Adrenal gland (tissue), 19 donors: ENCODE measurements at places on chromosomes 6 and 20. TPM values are rescaled to one million over a fixed set of nuclear protein-coding genes. Genes with fewer than 3 reads are reported as not detected.

Gene SLC22A23
- 10.7 TPM for total RNA-seq

Gene ZBP1
- total RNA-seq: not detected

Gene PPP1R14C
- total RNA-seq: not detected

Gene TSPO2
- total RNA-seq: not detected

DNA sequence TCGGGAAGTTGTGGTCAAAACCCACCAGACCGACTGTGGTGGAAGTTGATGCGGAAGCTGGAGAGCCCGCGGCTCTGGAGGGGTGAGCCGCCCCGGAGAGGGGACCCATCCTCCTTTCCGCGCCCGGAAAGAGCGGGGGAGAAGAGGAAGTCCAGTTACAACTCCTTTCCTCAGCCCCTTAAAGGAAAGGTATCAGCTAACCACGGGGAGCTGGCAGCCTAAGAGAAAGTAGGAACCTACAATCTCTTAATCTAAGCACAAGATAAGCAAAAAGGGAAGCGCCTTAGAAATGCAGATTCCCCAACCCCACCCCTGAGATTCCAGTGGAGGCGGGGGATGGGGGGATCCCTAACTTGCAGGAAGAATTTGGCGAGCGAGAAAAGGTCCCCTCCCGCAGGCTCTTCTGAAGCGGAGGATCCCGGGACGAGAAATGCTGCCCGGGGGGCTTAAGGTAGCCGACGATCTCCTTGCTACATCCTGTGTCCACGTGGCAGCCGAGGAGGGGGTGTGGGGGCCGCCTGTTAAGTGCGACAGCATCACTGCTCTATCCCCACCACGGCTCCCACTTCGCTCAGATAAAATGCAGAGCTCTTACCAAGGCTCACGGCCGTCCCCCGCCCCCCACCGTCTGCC lies 87.5 kb downstream of the ZFP64 start:
- peaks cover 32% of the 10 kb centered on the region for H3K27me3 ChIP-seq
- H3K27ac ChIP-seq: no peak overlapping the region
- no peaks in the 10 kb centered on the region for H3K36me3 ChIP-seq
- peak overlapping the region; percentile 49 for H3K4me3 ChIP-seq
- no peak for DNase-seq

DNA sequence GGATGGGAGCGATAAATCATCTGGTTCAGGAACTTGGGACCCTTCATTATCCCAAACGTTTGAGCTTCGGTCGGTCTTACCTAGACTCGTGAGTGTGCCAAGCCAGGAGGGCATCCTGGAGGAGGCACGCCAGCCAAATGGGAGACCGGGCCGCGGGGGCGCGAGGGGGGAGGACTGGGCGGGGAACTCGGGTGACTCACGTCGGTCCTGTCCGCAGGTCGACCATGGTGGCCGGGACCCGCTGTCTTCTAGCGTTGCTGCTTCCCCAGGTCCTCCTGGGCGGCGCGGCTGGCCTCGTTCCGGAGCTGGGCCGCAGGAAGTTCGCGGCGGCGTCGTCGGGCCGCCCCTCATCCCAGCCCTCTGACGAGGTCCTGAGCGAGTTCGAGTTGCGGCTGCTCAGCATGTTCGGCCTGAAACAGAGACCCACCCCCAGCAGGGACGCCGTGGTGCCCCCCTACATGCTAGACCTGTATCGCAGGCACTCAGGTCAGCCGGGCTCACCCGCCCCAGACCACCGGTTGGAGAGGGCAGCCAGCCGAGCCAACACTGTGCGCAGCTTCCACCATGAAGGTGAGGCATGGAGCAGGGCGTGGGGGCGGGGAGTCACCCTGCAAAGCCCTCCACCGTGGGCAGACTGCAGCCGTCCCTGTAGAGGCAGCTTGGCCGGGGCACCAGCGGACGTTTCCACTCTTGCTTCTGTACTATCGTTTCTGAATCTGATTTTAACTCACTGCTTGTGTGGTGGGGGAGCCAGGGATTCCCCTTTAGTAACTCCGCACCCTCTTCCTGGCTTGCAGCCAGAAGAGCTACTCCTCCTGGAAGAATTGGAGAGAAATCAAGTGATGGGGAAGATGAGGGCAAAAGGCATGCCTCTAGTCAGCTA lies 2.7 kb downstream of the BMP2 start:
- H3K4me3 ChIP-seq: peak overlapping the region; percentile 56
- no peaks in the 10 kb centered on the region for H3K36me3 ChIP-seq
- H3K27me3 ChIP-seq: peaks cover 8% of the 10 kb centered on the region

DNA sequence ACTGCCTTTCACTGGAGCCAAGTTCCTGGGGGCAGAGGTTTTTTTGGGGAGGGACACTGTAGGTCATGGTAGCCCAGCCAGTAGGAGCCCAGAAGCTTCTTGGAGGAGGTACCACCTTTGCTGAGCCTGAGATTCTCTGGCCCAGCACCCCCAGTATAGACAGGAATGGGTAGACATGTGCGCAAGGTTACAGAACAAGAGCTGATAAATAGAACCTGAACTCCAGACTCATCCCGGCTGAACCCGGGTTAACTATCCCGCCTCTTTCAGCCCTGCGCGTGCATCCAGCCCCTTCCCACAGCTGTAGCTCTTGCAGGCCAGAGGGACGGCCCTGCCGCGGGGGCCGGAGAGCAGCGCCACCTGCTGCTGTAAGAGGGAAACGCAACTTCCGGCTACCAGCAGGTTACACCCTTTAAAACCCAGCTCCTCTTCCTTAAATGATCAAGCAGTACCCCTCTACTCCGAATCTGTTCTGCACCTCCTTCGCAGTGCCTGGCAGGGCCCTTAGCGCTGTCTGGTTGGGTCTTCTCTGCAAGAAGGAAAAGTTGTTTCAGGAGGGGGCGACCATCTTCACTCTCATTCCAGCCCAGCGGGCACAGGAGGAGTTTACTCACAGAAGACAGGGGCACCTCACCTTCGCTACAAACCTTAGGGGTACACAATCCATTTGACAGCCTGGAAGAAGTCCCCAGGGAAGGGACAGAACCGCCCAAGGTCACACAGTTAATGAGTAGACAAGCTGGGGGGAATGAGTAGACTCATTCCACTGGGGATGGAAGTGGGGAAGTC lies 7.5 kb downstream of the SRXN1 start:
- no peak overlapping the region for H3K27ac ChIP-seq
- H3K4me1 ChIP-seq: peaks cover 22% of the 10 kb centered on the region
- no peak overlapping the region for H3K4me3 ChIP-seq
- H3K36me3 ChIP-seq: peaks cover 33% of the 10 kb centered on the region

GRCh38 chr20:51309128-51309527 lies 233.4 kb downstream of the NFATC2 start:
- H3K36me3 ChIP-seq: no peaks in the 10 kb centered on the region
- H3K4me3 ChIP-seq: no peak overlapping the region
- H3K27me3 ChIP-seq: no peaks in the 10 kb centered on the region

DNA sequence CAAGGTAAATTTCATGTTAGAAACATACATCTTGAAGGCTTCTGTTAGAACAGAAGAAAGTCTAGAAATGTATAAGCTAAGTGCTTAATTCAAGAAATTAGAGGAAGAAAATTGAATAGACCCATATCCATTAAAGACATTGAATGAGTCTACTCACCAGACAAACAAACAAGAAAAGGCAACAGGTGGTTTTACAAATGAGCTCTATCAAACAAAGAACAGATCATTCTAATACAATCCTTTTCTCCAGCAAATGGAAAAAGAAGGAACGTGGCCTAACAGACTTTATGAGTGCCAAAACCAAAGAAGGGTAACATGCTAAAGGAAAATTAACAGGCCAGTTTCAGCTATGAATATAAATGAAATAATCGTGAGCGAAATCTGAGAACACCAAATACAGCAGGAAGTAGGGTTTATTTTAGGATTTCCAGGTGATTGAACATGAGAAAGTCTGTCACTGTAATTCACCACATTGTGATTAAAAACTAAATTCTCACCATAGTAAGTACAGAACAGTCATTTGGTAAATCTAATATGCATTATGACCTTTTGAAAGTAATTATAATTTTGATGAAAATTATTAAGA lies 22.6 kb downstream of the MTHFD1L start:
- H3K36me3 ChIP-seq: no peaks in the 10 kb centered on the region
- no peak for DNase-seq
- no peak overlapping the region for H3K4me3 ChIP-seq
- H3K4me1 ChIP-seq: peaks cover 4% of the 10 kb centered on the region

DNA sequence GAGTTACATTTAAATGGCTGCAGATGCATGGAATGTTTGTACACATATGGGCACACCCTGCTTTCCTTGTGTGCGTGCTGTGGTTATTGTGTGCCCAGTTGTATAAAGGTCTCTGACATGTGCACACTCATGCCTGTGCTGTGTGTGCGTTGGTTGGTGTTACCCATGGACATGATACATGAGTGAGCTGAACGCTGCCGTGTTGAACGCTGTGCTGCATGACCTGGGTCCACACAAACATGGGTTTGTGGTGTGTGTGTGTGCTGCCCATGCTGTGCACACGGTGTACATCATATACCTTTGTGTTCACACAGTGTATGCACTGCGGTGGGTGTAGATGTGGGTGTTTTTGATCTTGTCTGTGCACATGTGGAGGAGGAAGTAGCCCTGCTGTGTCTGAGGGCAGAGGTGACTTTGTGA lies 54.4 kb downstream of the TOX2 start:
- H3K27ac ChIP-seq: no peak overlapping the region
- H3K4me3 ChIP-seq: no peak overlapping the region
- H3K36me3 ChIP-seq: no peaks in the 10 kb centered on the region
- no peaks in the 10 kb centered on the region for H3K27me3 ChIP-seq
- no peaks in the 10 kb centered on the region for H3K4me1 ChIP-seq

GRCh38 chr6:169445661-169446581 lies 192.3 kb upstream of the THBS2 start:
- no peak for DNase-seq
- no peaks in the 10 kb centered on the region for H3K36me3 ChIP-seq
- no peak overlapping the region for H3K4me3 ChIP-seq
- no peaks in the 10 kb centered on the region for H3K27me3 ChIP-seq
- H3K27ac ChIP-seq: no peak overlapping the region

DNA sequence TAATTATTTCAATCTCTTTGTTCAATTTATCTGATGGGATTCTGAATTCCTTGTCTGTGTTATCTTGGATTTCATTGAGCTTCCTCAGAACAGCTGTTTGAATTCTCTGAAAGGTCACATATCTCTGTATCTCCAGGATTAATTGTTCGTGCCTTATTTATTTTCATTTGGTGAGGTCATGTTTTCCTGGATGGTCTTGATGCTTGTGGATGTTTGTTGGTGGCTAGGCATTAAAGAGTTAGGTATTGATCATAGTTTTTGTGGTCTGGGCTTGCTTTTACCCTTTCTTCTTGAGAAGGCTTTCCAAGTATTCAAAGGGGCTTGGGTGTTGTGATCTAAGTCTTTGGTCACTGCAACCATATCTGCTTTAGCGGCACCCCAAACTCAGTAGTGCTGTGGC lies 39.4 kb upstream of the SCP2D1 start:
- H3K27me3 ChIP-seq: no peaks in the 10 kb centered on the region
- no peak overlapping the region for H3K4me3 ChIP-seq
- no peak overlapping the region for H3K27ac ChIP-seq
- no peak for DNase-seq
- H3K36me3 ChIP-seq: no peaks in the 10 kb centered on the region

DNA sequence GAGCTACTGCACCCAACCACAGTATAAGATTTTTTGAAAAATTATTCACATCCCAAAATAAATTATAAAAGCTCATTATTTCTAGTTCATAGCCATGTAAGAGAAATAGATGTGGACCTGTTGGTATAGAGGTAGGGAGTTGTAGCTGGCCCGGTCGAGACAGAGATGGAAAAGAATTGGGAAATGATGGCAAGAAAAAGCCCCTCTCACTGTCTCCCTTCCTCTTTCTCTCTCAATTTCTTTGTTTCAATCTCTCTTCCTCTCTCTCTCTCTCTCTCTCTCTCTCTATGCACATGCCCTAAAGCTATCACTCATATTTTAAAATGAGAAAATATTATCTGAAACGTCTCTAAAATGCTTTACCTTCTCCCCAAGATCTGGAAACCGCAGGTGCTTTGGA lies 80.7 kb upstream of the CD83 start:
- H3K36me3 ChIP-seq: no peaks in the 10 kb centered on the region
- H3K27ac ChIP-seq: no peak overlapping the region
- no peak overlapping the region for H3K4me3 ChIP-seq
- DNase-seq: no peak

- no peak overlapping the region for H3K4me3 ChIP-seq
- no peaks in the 10 kb centered on the region for H3K36me3 ChIP-seq
- no peaks in the 10 kb centered on the region for H3K4me1 ChIP-seq
- DNase-seq: no peak
- H3K27me3 ChIP-seq: no peaks in the 10 kb centered on the region
These were observed 170.6 kb downstream of the TRMT11 start for GRCh38 chr6:126156973-126157372.

- H3K4me1 ChIP-seq: no peaks in the 10 kb centered on the region
- no peak for DNase-seq
- H3K36me3 ChIP-seq: no peaks in the 10 kb centered on the region
- no peak overlapping the region for H3K27ac ChIP-seq
- no peaks in the 10 kb centered on the region for H3K27me3 ChIP-seq
These were observed 37.3 kb upstream of the TGM2 start for GRCh38 chr20:38202153-38202981.

GRCh38 chr6:127190552-127190951 lies 72.1 kb downstream of the RSPO3 start:
- no peak overlapping the region for H3K27ac ChIP-seq
- no peaks in the 10 kb centered on the region for H3K27me3 ChIP-seq
- DNase-seq: no peak
- no peaks in the 10 kb centered on the region for H3K36me3 ChIP-seq

- H3K27ac ChIP-seq: no peak overlapping the region
- no peaks in the 10 kb centered on the region for H3K36me3 ChIP-seq
These were observed 72.5 kb downstream of the ANKS1A start for GRCh38 chr6:34961574-34961973.

DNA sequence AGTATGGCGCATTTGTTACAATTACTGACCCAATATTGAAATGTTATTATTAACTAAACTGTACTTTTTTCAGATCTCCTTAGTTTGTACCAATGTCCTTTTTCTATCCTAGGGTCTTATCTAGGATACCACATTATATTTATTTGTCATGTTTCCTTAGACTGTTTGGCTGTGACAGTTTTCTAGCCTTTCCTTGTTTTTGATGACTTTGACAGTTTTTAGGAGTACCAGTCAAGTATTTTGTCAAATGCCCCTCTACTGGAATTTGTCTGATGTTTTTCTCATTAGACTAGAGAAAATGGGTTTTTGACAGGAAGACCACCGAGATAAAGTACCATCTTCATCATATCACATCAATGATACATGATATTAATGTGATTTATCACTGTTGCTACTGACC lies 14.6 kb downstream of the CCNC start:
- H3K36me3 ChIP-seq: no peaks in the 10 kb centered on the region
- DNase-seq: no peak
- H3K27me3 ChIP-seq: no peaks in the 10 kb centered on the region
- H3K4me3 ChIP-seq: no peak overlapping the region
- H3K27ac ChIP-seq: no peak overlapping the region

DNA sequence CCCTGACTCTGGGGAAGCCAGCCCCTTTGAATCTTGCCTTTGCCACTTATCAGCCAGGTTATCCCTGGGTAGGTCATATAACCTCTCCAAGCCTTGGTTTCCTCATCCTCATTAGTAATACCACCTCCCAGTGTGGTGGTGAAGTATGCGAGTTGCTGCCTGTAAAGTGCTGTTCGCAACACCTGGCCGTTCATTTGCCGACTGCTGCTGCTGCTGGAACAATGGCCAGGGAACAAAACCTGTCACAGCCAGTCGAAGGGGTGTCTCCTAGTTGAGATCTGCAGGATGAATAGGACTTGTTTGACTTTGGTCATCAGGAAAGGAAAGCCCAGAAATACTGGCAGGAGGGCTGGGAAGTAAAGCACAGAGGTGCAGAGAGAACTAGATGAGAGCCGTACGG lies 6.1 kb downstream of the MANBAL start:
- no peaks in the 10 kb centered on the region for H3K36me3 ChIP-seq
- no peak for DNase-seq
- H3K4me3 ChIP-seq: no peak overlapping the region
- no peak overlapping the region for H3K27ac ChIP-seq
